ENCODE measurements at places on chromosomes 2 and 18.

DNA sequence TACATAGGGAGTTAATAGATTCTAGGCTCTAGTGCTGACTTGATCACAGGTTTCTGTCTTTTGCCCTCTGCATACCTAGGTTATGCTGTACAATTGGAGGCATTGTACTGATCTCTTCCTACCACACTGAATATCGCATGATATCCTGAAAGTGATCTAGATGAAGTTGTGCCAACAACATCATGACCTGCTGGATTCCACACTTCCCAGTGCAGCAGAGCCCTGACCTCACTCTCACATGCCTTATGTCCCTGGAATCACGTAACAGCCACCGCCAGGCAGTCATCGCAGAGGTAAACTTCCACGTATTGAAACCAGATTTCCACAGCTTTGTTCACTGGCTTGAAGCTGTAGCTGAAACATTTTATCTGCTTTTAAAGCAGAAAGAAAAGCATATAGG, 214.0 kb downstream of the ANKRD30B start:
- no peak for DNase-seq

DNA sequence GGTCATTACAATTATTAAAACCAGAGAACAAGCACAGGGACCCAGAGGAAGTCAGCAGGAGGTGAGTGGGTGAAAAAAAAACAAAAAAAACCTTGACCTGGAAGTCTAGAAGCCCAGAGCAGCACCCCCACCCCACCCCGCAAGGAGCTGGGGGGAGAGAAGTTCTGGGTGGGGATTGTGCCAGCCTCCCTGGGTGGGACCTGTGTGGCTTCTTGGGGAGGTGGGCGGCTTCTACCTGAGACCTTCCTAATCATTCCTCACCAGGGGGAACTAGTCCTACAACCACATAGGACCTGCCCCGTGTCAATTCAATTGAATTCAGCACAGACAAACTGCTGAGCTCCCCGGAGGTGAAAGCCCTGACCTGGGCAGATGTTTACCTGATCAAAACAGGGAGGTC, 17.3 kb downstream of the EVA1A start:
- no peak for DNase-seq

GRCh38 chr18:49850636-49851035, 37.3 kb upstream of the ACAA2 start:
- DNase-seq = no peak

GRCh38 chr18:57589161-57589560, 2.7 kb upstream of the FECH start:
- DNase-seq = no peak

DNA sequence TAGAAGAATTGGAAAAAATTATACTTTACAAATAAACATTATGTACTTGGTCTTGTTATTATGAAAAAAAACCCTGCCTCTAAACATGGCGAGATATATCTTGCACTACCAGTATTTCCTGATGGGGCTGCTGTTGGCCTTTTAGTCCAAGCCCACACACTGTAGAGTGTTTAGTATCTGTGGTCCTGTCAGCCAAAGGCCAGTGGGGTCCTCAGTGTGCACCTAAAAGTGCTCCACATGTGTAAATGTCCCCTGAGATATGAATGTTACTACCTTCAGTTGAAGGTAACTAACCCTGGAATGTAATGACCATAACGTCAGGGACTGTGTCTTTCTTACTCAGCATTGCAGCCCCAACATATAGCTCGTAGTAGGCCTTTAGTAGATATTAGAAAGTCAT, 71.1 kb upstream of the HK2 start:
- no peak for DNase-seq

GRCh38 chr2:170277951-170278350, 100.0 kb downstream of the MYO3B start:
- no peak for DNase-seq

GRCh38 chr2:51829477-51829876, 797.5 kb upstream of the NRXN1 start:
- no peak for DNase-seq
